Retinal pigment epithelial cell (primary cell): ENCODE measurements at places on chromosomes 5 and 9.

- peak; percentile 43 for DNase-seq
Observed at GRCh38 chr5:124902097-124902821, 155.8 kb upstream of the ZNF608 start.

GRCh38 chr5:161846746-161847145 is 1.2 kb upstream of the GABRA1 start:
- DNase-seq, result no peak

DNA sequence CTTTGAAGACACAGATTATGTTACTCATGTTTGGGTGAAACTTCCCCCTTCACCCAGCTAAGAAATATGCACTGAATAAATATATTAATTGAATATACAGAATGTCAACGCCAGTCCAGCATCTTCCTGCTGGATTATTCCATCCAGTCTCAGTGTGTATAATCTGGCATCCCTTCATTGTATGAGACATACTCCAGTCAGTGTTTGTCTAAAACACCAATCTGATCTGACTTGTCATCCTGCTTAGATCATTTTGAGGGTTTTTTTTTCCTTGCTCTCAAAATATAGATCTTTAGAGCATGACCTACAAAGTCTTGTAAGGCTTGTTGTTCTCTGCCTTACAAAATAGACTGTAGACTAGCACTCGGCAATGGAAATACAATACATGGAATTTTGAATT is 195.1 kb downstream of the SMARCA2 start:
- no peak for DNase-seq

GRCh38 chr5:151020304-151021110 is at the start of gene GPX3:
Gene GPX3 (plus strand): TSS chr5:151020591. CDS start chr5:151020655, 64 bp downstream.
- DNase-seq, result no peak

DNA sequence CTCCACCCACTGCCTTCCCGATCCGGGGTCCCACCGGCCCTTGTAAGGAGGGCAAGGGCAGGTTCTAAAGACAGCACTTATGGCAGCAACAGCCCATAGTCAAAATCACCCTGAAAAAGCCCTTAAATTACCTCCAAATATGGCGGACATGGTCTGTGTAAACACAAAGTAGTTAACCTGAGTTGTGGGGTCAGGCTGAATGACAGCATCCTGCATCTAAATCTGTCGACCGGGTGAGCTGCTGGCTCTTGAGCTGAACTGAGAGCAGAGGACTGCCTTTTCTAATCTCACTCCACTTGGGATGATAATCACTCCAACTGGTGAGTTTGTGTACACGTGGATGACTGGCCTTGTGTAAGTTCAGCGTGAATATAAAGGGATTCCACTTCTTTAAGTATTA is 249.6 kb downstream of the DENND1A start:
- DNase-seq, result no peak

- no peak for DNase-seq
Observed at GRCh38 chr5:141839015-141839513, 39.1 kb downstream of the PCDH1 start.

GRCh38 chr5:136120529-136120928 is 12.1 kb upstream of the SMAD5 start:
- DNase-seq, result no peak

DNA sequence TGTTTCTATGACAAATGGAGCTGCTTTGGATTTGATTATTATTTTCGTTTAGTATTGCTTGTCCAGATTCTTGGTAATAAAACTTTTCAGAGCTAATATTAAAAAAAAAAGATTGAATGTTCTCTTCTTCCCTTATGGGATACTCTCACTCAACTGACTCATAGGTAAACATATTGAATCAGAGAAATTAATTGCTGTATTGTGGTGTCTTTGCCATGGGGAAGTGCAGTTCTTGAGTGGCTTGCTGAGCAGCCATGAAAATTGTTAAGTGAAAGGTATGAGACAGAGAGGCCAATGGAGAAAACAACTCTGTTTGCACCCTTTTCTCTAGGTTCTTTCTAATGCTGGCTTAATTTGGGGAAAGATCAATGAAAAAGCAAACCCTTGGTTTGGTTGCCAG is 149.9 kb upstream of the HMHB1 start:
- DNase-seq, result no peak

- no peak for DNase-seq
Observed at GRCh38 chr5:159249158-159249557, 13.9 kb upstream of the UBLCP1 start.

DNA sequence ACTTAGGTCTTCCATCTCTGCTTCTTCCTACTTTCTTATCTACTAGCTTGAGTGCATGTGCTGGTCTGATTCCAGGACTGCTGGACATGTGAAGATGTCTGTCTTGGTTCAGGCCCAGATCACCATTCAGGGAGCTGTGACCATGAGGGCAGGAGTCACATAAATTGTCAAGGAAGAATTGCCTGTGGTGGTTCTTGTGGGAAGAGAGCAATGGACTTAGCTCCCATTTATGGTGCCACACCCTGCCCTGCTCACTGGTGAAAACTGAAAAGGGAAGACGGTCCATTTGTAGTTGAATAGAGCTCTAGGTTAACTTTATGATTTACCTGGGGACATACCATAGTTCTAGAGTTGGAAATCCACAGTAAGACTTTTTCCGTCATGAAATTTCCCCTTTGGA is 244.3 kb upstream of the ZNF608 start:
- DNase-seq, result no peak

GRCh38 chr9:74528207-74528606 is 31.1 kb downstream of the RORB start:
- no peak for DNase-seq

DNA sequence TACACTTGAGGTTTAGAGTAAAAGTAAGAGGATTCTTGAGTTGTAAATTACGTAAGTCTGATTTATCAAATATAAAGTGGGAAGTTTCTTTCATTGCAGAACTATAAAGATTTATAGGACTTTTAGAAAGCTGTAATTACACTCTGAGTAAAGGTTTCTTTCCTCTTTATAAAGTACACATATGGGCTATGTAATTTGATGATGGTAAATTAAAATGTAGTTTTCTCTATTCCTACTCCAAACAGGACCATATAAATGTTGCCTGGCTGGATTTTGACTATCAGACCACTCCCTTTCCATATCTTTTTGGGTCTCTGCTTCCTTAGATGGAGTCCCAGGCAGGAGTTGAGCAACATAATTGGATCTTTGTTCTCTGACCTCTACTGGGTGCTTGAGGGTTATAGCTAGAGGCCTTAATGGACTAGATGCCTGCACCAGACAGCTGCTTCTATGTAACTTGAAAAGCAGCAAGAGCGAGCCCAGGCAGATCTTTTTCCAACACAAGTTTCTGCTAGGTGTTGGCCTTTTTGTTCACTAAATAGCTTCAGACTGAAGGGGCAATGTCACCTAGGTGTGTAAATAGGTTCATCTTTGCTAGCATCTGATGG is 11.4 kb upstream of the TEX48 start:
- no peak for DNase-seq

GRCh38 chr5:100826133-100826532 is 76.9 kb downstream of the ST8SIA4 start:
- no peak for DNase-seq

DNA sequence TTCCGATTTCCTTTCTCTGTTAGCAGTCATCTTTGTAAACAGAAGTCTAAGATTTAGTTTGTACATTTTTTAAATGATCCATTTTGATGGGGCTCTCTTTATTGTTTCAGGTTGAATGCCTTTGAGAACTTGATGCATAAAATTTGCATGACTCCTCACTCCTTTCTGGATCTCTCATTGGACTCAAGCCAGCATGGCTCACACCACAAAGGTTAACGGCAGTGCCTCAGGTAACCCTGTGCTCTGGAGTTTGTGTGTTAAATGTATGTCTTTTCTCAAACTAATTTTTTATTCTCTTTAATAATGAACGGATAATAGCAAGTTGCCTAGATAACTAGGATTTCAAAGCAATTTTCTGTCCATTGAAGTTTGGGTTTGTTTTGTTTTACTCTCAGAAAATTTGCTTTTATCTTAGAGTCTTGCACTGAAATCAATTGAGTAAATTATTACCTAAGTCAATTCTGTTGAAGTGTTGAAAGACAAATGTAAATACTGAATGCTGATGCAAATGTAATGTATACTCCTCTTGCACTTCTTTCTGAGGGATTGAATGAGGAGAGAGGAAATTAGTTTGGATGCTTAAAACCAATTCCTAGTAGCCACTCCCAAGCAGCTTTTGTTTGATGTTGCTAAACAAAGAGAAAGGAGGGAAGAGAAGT is 164.6 kb upstream of the DMRT1 start:
- DNase-seq, result no peak

DNA sequence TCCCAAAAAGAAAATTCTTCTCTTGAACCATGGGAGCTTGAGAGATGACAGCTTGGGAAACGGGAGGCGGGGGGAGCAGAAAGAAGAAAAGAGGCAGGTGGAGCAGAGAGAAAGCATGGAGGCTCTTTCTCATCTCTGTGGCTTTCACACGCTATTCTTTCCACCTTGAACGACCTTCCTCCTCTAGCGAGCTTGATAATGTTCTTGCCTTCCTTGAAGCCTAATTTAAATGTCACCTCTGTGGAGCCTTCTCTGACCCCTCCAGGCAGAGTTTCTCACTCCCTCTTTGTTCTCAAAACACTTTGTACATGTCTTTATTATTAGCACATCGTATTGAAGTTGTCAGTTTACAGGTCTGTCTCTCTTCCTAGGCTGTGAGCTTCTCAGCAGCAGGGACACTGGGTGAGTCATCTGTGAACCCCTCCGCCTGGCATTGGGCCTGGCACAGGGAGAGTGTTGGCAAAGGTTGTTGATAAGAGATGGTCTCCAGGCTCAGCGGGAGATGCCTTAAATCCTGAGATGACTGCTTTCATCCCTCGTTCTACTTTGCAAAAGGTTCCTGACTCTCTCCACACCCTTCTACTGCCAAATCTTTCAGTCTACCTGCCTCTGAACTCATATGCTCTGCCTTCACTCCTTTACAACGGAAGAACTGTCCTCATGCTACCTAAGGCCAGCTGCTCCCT is 14.1 kb upstream of the STRBP start:
- no peak for DNase-seq

GRCh38 chr9:73116031-73116430 is 35.6 kb upstream of the ANXA1 start:
- peak; percentile 77 for DNase-seq

DNA sequence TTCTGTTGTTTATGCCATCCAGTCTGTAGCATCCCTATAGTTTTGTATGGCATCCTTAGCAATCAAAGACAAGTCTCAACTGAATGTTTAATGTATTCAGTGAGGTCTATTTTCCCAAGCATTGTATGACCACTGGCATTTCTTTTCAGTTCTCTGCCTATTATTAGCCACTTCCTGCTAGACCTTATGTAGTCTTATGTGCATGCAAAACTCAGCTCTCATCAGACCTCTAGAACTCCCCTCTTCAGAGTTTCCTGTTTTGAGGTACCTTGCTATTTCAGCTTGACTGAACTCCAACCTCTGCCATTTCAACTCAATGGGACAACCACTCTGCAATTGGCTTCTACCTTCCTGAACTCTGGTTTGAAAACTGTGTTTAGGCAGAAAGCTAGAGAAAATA is 113.2 kb downstream of the SLC25A46 start:
- DNase-seq, result no peak

GRCh38 chr9:133862585-133863256 is 124.6 kb upstream of the SARDH start:
- no peak for DNase-seq

GRCh38 chr5:17249029-17249634 is 31.7 kb downstream of the BASP1 start:
- peak; percentile 90 for DNase-seq

DNA sequence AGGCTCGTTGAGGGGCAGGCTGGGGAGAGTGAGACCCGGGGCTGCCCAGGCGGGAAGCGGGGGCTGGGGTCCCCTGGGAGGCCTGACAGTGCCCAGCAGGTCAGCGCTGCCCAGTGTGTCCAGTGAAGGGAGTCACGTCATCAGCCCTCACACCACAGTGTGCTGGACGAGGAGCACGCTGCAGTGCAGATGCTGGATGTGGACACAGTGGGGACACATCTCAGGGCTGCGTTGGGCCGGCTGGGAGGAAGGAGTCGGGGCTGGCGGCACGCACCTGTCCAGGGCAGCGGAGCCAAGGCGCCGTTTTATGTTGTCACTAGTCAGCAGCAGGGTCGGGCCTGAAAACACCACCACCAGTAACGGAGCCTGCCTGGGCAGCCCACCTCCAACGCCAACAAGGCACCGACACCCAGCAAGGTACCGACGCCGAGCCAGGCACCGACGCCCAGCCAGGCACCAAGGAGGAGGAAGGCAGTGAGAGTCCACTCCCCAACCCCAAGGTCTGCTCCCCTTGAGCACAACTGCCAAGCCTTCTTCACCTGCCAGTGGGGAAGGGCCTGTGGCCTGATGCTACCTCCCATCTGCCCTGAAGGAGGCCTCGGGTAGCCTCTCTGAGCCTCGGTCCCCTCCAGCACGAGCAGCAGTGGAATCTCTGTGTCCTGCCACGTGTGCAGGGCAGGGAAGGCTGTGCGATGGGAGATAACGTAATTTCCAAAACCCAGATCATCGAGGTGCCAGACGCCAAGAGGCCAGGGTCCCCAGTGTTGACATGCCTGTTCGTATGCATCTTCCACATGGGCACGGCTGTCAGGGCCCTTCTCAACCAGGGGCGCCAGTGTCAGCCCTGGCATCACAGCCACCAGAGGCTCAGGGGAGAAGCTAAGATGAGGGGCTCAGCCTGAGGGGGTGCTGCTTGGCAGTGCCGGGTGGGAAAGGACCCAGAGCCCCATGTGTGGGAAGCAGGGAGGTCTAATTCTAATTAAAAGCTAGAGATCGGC is 21.9 kb upstream of the NSMF start:
- no peak for DNase-seq

DNA sequence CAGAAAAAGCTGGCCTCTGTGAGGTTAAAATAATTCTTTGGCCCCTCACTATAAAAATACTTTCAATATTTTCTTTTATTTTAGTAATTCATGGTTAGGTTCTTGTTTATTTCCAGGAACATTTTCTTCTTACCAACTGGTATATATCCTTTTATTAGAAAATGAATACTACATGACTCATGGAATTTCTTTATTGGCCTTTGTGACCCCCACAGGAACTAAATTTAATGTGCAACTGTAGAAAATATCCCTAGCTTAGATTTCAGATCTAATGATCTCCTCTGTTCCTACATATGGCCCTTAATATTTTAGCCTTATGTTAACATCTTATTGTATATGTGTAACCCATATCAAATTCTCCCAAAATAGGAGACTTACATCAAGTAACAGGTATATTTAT is 429.9 kb downstream of the NR2F1-AS1 start:
- DNase-seq, result no peak

DNA sequence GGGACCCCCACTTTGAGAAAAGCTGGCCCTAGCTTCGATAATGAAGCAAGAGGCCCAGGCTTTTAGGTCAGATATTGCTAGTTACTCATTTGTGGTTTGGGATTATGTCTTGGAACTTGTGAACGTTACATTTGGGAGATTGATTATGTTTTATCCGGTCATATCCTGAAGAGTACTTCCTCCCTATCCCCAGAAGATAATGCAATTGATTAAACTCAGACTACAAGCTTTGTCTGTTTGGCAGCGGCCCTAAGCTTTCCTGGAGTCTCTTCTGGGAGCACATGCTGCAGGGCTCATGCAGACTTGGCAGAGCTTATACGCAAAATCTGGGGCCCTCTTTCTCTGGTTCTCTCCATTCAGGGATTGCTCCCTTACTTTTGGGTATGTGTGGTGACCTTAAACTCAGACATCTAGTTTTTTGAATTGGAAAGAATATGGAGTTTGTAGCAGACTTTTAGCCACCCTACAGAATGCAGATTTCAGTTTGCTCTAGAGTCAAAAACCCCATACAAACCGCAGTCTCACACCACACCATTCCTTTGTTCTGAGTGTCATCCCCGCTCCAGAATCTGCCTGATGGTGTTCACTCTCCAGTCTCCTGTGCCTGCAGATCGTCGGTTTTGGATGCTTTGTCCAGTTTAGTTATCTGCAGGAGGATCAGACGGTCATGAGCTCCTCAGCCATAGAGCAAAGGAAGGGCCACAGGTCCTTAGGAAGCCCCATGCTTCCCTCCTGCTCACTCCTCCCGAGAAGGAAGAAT is 449.5 kb upstream of the TRPC7 start:
- DNase-seq, result no peak
